ENCODE measurements at places on chromosomes 4 and X.

DNA sequence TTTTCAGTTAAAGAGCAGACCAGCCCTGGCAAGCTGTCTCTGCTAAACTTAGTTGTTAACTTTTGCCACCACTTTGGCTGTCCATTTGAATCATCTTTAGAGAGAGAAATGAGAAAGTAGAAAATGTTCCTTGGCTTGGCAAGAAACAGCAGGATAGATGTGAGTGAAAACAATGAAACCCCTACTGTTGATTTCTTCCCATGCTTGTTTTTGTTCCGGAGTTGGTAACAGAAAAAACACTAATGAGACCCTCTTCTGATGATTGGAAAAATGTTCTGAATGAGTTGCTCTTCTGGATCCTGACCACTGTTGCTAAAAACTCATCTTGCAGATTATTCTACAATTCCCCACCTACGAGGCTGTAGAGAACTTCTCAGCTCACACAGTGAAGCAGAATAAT is 203.3 kb downstream of the MAPK10 start:
- no peak for DNase-seq

DNA sequence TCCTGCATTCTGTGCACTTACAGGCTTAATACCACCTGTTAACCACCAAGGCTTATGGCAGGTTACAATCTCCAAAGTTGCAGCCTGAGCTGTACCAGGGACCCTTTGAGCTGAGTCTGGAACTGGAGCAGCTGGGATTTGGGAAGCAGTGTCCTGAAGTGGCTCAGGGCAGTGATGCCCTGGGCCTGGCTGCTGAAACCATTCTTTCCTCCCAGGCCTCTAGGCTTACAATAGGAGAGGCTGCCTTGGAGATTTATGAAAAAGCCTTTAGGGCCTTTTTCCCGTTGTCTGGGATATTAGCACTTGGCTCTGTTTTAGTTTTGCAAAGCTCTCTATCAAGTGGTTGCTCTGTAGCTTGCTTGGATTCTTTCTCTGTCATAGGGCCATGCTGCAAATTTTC is 154.3 kb upstream of the CASK start:
- peak; percentile 18 for DNase-seq

- DNase-seq: no peak
These were observed 69.5 kb downstream of the ANAPC4 start for GRCh38 chr4:25446611-25447010.

DNA sequence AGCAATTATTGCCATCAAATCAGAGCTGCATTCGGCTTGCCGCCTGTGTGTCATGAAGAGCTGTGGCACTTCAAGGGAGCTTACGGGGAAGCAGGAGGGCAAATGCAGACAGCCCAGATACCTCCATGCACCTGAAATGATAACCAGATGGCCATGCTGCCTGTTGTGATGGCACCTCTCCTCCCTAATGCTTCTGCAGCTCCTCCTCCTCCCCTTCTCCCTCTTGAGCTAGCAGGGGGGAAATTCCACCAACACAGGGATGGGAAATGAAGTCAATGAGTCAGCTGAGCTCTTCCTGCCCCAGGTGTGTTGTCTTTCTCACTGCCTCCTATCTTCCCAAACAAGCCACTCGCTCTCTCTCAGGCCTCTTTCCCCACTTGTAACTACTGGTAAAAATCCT is 565.0 kb downstream of the BCOR start:
- DNase-seq: no peak

- DNase-seq: no peak
These were observed 64.9 kb upstream of the PSAPL1 start for GRCh38 chr4:7499661-7500060.

GRCh38 chr4:153209410-153209809 is 5.2 kb downstream of the TRIM2 start:
- DNase-seq: no peak

DNA sequence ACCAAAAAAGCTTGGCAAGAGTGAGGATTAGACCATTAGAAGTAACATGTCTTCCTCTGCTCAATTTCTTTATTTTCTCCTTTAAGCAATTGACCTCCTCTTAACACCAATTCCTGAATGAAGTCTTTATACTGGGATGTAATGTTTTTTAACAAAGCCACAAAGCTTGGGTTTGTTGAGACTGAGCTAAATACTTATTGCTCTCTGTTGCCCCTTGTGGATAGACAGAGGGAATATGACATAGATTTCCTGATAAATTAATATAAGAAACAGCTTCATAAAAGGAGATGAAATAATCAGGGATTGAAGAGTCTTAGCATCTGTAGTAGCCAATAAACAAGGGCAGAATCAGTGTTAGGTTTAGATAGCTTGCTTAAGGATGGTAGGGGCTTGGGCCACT is 57.6 kb downstream of the CCDC160 start:
- peak; percentile 11 for DNase-seq

DNA sequence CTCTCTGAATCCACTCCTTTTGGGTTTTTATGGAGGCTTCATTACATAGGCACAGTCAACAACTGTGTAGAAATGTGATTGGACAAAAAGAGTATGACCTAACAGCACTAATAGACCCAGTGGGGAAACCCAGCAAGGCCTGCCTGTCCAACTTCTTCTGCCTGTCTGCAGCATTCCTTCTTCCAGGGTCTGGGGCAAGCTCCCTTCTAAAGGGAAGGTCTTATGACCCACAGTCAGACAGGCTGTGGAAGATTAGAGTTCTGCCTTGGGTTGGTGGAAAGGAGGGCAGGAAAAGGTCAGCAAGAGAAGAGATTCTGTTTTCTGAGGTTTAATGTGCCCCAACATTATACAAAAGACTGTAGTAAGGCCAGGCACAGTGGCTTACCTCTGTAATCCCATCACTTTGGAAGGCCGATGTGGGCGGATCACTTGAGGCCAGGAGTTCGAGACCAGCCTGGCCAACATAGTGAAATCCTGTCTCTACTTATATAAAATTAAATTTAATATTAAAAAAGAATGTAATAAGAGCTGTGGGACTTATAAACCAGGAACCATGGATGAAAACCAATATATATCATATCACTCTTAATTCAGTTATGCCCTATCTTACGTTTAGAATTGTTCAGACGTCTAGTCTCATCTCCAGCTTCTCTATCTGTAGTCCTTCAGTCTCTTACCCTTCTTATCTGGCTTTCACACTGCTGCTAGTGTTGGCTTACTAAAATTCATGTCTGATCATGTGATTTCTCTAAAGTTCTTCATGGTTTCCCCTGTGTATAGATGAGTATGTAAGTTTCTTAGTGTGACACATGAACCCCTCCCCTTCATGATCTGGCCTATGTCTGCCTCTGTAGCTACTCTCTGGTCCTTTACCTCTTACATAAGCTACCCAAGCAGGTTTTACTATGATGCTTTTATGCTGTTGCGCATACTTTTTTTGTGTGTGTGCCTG is 6.2 kb downstream of the CLCN3 start:
- DNase-seq: no peak

- DNase-seq: peak; percentile 51
These were observed 78.8 kb downstream of the RLIM start for GRCh38 chrX:74535408-74536151.

DNA sequence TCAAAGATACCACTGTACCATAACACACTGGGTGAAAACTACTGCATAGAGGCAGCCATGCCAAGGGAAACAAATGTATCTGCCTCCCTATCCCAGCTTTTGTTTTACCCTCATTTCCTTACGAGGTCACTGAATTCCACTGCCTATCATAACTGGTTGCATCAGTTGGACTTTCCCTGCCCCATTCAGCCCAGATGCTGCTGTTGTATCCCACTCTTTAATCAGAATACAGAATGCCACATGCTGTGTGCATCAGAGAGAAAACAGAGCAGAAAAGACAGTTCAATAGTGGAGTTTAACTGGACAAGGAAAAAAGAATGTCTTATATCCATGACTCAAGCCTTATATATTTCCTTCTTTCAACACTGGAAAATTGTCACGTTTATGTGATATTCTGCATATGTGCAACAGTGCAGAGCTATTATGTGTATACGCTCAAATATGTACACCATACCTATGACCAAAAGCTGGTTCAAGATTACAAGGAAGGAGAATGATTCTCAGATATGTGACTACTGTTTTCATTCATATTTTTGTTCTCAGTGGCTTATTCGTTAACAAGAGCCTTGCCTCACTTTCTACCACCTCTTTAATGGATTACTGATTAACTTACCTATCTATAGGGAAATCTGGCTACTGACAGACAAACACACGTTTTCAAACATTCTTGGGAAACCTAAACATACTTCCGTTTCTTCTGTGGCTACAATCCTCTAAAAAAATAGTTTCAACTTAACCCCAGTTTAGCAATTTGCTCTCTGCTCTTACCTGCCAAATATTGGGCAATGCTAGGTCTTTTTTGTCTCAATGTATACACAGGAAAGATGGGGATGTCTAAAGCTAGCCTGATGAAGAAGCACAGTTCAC is 378.9 kb downstream of the SMARCA1 start:
- no peak for DNase-seq

DNA sequence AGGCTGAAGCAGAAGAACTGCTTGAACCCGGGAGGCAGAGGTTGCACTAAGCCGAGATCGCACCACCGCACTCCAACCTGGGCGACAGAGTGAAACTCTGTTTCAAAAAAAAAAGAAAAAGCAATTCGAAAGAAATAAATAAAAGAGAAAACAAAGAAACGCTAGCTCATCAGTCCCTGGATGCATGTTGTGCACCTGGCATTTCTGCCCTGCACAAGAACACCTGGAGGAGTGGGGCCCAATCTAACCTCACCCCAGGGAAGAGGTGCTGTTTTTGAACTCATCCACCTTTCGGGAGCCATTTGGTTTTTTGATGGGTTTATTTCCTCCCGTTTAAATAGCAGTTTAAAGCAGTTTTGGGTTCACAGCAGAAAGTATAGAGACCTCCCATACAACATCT is 5.7 kb upstream of the MRFAP1 start:
- DNase-seq: no peak

DNA sequence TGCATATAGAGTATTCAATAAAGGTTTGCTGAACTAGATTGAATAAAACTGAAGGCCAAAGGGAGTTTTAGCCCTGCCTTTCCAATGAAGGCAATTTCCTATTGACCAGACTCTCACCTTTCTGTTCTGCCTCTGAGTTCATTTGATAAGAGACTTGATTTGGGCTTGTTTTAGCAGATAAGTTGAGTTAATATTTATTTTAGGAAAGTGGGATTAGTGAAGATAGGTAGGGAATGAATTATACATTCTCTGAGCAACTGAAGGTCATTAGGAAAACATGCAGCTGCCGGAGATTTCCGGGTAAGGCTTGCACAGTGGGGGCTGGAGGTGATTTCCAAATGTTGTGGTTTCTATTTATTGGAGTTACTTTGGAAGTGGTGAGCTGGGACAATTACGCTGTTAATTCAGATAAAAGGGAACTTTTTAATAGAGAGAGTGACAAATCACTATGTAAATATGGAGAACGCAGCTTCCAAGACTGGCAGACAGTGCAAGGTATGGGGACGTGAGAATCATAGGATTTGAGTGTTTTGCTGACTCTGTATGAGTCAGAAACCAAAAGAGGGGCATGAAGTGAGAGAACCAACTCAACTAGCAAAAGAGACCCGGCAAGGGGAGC is 553.6 kb upstream of the BOD1L1 start:
- DNase-seq: no peak

GRCh38 chr4:88613417-88613875 is 21.2 kb downstream of the HERC3 start:
- DNase-seq: no peak

DNA sequence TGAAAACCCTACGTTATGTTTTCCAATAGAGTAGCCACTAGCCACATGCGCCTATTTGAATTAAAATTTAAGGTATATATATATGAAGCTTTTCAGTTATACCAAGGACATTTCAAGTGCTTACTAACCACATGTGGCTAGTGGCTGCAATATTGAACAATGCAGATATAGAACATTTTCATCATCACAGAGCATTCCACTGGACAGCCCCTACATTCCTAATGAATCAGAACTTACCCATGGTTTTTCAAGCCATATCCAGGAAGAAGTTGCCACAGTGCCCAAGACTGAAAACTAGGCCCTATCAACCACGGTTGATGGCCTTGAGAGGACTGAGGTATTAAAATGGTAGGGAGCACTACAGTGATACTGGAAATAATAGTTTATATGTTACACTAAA is 29.7 kb downstream of the NEK1 start:
- no peak for DNase-seq
